H9 (cell line): ENCODE measurements at places on chromosomes 6 and 20. TPM values are rescaled to one million over a fixed set of nuclear protein-coding genes. Genes with fewer than 3 reads are reported as not detected.
A peak's percentile ranks its signal among the peaks of the same experiment; 100 is the strongest.

VAPB gene
- 64.7 and 65.1 TPM in 2 replicates for total RNA-seq

DNA sequence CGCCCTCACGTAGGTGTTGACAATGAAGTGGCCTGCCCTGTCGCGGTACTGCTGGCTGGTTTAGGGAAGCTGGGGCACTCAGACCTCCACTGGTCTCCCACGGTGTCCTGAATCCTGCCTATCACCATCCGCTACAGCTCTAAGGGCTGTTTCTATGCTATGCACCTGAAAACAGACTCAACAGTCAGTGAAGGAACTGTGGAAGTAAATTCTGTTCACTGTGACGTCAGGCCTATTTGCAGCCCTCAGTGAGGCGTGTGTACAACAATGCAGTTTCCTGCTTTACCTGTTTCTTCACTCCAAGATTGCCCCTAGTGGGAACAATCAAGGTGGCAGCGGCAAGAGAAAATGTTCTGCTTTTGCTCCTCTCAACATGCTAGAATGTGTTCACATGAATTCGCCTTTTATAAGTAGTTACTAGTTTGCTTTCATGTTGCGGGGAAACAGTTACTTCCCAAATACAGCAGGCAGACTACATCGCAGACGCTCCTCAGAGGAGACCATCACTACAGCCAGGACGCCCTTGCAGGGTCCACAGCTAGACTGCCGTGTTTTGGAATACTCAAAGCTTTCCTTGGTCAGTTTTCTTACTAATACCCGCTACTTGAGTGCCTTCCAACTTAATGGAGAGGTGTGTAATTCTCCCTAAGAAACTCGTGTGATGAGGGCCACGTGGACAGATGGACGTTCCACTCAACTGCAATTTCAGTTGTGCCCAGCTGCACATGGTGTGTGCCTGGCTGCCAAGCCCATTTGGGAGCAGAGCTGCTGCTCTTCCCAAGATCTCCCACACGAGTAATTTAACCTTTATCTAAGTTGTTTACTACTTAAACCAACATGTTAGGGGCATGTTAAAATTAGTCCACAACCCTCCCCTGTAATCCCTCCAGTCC lies 25.4 kb downstream of the DIDO1 start:
- DNase-seq, result no peak

DNA sequence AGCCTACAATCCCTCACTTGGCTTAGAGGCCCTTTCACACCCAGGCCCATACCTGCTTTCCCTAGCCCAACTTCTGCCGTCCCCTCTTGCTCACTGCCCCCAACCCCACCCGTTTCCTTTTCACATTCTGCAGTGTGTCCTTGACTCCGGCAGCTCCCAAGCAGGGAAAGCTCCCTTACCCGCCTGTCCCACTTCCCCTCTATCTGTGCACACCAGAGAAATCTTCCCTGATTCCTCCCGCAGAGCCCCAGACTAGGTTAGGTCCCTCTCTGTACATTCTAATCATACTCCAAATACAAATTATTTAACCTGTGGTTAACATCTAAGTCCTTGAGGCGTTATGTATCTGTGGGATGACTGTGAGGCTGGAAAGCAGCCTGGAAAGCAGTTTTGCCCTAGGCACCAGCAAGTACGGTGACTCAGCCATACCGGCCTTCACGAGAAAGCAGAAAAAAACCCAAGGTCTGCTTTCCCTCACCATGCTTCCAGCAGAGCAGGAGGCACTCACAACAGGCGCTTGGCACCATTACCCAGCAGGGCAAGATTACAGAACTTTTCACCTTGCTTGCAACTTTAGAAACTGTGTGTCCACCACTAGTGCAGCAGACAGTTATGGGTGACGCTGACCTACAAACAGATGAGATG lies 22.3 kb downstream of the ELOVL5 start:
- peak; percentile 43 for DNase-seq

TNNC2 gene
- total RNA-seq, result 3.1 and 4.6 TPM in 2 replicates
